Inflammatory macrophage (primary cell): ENCODE measurements at places on chromosomes 2 and 18.

GRCh38 chr2:25339791-25340180 is 1.9 kb downstream of the DNMT3A start:
- no peak for DNase-seq

- DNase-seq, result no peak
Measured at GRCh38 chr18:39434223-39434920, 1868.8 kb upstream of the CELF4 start.

GRCh38 chr2:124039762-124040291 is 14.7 kb downstream of the CNTNAP5 start:
- no peak for DNase-seq

GRCh38 chr18:79868168-79868784 is 70.5 kb downstream of the KCNG2 start:
- no peak for DNase-seq

GRCh38 chr18:68841301-68841700 is 43.4 kb downstream of the CCDC102B start:
- DNase-seq, result peak; percentile 31

- no peak for DNase-seq
Measured at GRCh38 chr2:47069628-47070154, 85.4 kb downstream of the STPG4 start.

GRCh38 chr2:240200230-240201051 is 60.0 kb upstream of the OTOS start:
- no peak for DNase-seq

DNA sequence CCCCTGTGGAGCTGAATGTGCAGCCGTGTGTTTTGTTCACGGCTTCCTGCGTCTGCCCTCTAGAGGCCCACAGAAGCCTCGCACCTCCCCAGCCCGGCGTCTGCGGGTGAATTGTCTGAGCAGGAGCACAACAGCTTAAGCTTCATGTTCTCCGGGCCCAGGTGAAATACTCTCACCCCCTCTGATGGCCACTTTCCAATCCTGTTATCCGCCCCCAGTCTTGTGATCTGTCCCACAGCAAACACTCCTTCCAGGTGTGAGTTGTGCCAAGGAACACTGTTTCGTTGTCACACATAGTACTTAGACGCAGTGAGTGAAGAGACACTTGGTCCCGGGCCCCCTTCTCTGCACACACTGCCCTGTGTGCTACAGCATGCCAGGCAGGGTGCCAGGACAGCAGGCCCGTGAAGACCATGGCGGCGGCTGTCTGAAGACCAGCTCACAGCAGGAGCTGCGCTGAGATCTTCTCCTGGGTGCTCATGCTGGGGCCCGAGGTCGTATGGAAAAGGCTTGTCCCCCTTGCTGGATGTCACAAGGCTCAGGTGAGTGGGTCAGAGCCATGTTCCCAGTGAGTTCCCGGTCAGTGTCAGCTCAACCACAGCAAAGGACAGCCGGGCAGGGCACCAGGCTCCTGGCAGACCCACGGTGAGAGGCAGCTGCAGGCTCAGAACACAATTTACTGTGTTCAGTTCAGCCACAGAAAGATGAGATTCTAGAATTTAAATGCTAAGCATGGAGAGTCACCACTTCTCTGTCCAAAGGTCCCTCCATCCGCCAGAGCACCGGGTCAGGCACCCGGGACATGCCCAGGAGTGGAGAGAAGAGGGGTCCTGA is 6.8 kb upstream of the PXDN start:
- peak; percentile 36 for DNase-seq

DNA sequence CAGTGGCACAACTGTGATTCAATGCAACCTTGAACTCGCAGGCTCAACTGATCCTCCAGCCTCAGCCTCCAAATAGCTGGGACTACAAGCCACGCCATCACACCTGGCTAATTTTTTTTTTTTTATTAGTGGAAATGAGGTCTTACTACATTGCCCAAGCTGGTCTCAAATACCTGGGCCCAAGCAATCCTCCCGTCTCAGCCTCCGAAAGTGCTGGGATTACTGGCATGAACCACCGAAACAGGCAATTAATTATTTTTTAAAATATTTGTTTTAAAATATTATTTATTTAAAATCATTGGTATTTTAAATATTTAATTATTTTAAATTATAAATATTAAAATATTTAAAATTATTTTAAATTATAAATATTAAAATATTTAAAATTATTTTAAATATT is 24.5 kb downstream of the SRBD1 start:
- no peak for DNase-seq

DNA sequence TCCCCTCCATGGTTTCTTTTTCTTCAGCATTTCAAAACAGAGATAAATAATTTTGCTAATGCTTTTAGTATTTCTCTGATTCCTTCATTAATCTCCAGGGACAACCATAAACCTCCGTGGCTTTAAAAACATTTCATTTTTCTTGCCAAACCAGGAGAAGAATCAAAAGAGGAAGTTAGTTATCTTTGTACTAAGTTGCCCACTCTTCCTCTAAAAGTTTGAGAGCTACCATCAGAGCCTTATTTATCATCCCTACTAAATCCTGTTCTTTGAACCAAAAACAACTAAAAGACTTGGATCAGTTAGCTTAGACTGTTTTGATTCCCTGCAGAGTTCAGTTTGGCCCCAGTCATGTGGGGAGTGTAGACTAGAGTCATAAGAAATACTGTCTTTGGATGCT is 208.4 kb downstream of the SETBP1 start:
- DNase-seq, result no peak

GRCh38 chr2:233130024-233130423 is 69.9 kb downstream of the INPP5D start:
- DNase-seq, result no peak

DNA sequence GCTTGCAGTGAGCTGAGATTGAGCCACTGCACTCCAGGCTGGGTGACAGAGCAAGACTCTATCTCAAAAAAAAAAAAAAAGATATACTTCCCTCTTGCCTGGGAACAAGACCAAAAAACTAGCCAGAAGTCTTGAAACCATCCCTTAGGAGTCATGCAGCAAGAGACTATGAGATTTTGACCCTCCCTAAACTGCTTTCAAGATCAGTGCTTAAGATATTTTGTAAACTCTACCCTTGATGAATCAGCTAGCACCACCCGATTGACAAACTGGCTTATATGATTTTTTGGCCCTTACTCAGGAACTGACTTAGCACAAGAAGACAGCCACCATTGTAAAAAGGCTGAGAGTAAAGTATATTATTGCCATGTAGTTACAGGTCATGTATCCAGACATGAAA is 3.8 kb downstream of the SULT1C3 start:
- no peak for DNase-seq

- DNase-seq, result peak; percentile 36
Measured at GRCh38 chr18:10094655-10095054, 180.8 kb downstream of the VAPA start.

GRCh38 chr18:56913941-56914340 is 232.9 kb upstream of the BOD1L2 start:
- DNase-seq, result no peak

DNA sequence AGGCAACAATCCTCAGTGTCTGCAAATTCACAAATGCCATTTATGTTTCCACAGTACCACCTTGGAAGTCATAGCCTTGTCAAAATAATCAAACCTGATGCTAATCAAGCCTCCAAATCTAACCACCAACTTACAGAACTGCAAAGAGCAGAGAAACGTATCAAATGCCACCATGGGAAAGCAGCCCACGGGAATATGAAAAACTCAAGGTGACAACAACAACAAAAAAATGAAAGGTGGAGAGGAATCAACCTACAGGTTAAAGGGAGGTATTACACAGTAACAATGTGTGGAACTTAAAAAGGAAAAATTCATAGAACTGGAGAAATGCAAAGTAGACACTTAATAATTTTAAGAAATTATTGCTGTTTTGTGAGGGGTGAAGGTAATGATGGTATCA is 46.7 kb downstream of the CD226 start:
- no peak for DNase-seq

DNA sequence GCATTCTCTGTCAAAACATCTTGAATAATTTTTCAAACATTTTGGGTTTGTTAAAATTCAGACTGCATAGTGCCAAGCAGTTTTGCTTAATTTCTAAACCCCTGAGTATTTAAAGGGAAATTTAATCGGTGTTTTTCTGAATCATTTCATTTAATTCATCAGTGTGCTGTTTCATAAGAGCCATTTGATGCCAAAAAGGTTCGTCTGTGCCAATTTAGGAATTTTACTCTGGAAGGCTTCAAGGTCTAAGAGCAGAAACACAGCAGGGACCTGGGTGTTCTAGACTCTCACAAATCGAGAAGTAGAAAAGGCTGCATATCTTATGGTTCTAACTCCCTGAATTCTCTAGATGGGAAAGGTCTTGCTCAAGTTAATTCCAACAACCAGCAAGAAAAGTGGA is 311.9 kb upstream of the NT5C1B start:
- no peak for DNase-seq

- no peak for DNase-seq
Measured at GRCh38 chr2:166831930-166832329, 56.4 kb upstream of the XIRP2 start.

DNA sequence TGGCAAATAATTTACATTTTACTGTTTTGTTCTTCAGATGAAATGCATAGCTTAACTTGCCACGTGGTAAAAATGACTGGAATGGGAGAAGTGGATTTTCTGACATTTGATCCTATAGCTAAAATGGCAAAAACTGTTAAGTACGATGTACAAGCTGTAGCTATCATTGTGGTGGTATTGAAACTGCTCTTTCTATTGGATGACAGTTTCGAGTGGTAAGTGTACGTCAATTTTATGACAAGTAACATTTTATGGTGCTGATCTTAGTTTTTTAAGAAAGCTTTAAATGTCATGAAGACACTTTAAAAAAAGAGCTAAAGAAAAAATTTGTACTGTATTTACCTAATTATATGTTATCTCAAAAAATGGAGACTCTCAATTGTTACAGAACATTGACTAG is 40.8 kb upstream of the GRHL1 start:
- DNase-seq, result no peak

DNA sequence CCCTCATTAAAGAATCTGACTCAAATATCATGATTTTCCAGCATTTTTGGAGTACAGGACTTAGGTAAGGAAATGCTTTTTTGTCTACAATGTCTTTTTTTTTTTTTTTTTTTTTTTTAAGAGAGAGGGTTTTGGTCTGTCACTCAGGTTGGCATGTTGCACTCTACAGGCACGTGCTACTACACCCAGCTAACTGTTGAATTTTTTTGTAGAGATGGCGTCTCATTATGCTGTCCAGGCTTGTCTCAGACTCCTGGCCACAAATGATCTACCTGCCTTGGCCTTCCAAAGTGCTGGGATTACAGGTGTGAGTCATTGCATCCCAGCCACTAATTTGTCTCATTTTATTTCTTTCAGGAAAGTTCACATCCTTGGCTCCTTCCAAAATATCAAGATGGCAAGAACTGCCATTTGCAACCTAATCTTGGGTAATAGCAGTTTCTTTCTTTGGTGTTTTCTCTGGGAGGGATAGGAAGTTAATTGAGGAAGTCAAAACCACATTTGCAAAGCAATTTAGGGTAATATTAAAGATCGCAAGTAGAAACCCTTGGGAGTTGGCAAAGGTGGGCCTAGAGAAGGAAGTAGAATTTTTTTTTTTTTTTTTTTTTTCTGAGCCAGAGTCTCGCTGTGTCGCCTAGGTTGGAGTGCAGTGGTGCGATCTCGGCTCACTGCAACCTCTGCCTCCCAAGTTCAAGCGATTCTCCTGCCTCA is 15.5 kb downstream of the PNO1 start:
- peak; percentile 93 for DNase-seq

- DNase-seq, result no peak
Measured at GRCh38 chr2:43199492-43200488, 26.6 kb downstream of the ZFP36L2 start.

DNA sequence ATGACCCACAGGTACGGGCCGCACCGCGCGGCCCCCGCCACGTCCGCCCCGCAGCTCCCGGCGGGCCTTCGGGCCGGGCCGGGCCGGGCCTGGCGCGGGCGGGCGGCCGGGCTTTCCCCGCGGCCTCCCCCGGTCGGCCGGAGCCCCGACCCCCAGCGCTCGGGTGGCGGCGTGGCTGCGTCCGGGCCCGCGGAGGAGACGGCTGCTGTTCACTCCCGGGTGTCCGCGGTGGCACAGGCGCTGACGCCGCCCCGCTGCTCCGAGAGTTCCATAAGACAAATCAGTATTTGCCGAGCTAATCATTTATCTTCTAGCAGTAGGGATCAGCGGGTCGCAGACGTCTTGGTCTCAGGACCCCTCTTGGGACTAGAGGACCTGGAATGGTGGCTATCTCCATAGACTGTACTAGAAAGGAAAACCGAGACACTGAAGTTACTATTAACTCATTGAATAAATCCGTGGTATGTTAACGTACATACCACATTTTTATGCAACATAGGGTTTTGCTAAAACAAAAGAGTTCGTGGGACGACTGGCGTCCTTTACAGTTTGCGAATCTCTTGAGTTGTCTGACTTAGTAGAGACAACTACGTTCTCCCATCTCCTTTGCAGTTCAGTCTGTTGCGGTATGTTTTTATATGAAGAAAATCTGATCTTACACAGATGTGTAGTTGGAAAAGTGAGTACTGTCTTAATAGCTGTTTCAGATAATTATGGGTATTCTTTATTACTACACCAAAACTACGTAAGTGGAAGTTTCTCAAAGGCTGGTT is 500 bp downstream of the LIMS1 start:
- peak; percentile 44 for DNase-seq

DNA sequence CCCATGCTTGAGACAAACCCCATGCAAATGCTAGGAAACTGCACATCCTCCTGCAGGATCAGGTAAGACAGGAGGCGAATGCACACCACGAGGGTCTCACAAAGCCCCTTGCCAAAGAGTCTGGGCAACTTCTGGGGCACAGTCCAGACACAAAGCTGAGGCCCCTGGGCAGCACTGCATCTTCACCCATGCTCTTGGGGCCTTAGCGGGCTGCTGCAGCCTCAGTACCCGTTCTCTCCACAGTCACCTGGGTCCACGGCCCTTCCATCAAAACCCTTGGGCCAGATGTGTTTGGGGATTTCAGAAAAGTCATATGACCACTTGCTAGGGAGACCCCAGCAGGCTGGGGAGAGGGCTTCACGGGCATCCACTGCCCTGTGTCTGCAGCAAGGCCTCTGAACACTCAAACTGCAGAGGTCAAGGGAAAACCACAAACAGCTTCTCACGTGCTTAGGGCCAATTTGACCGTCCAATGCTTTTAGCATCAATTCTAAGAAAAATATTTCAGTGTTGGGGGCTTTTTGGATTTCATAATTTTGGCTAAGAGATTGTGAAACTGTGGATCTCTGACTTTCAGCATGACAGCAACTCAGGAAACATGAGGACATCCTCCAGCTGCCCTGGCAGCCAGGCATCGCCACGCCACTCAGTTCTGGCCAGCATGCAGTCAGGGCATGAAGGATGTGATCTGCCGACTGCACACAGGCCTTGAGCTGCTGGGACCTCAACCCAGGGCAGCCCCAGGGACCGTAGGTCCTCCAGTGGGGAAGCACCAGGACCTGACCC is 20.0 kb downstream of the PASK start:
- DNase-seq, result peak; percentile 5
